ENCODE measurements at places on chromosomes 6 and 20. TPM values are rescaled to one million over a fixed set of nuclear protein-coding genes. Genes with fewer than 3 reads are reported as not detected.
A peak's percentile ranks its signal among the peaks of the same experiment; 100 is the strongest.

DNA sequence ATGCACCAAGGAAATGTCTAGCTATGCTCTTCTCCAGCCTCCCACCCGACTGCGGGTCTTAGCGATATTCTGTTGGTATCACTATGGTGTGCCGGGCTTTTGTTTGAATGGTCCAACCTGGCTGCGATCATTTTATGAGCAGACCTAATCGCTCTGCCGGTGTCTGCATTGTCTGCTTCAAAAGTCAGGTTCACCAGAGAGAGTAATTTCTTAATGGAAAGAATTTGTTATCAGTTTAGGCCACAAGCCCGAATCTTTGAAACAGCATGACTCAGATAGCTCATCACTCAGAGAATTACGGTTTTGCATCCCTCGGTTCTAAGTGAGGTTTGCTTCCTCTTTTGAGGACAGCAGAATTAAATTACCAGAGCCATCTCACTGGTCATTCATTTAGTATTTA, 521.0 kb upstream of the ARID1B start:
- no peaks in the 10 kb centered on the region for H3K27me3 ChIP-seq
- no peak overlapping the region for H3K27ac ChIP-seq
- H3K4me3 ChIP-seq: no peak overlapping the region
- no peaks in the 10 kb centered on the region for H3K4me1 ChIP-seq
- DNase-seq: no peak

- DNase-seq: peak; percentile 83
- peak overlapping the region; percentile 35 for H3K4me3 ChIP-seq
- H3K36me3 ChIP-seq: peaks cover 5% of the 10 kb centered on the region
These were observed 18.4 kb upstream of the MMP24 start for GRCh38 chr20:35207950-35208611.

DNA sequence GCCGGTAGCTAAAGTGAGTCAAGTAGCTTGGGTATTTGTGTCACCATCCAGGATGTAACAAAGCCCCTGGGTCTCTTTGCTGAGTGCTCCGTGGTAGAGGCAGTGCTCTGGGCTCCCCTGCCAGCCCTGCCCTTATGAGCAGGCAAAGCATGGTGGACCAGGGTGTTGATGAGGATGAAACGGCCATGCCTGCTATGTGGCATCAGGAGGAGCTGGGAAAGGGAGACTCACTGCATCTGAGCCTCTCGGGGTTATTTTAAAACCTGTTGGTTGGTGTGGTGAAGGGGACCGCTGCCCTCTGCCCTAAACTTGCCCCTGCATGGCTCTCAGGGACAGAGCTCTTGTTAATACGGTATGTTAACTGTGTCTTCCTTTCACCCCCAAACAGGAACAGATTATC, 143.1 kb downstream of the DTNBP1 start:
- H3K27me3 ChIP-seq: no peaks in the 10 kb centered on the region
- no peak overlapping the region for H3K4me3 ChIP-seq
- no peak overlapping the region for H3K27ac ChIP-seq
- H3K4me1 ChIP-seq: peaks cover 18% of the 10 kb centered on the region
- no peak for DNase-seq

EGFL8 gene
- total RNA-seq: 2.4 TPM

DNA sequence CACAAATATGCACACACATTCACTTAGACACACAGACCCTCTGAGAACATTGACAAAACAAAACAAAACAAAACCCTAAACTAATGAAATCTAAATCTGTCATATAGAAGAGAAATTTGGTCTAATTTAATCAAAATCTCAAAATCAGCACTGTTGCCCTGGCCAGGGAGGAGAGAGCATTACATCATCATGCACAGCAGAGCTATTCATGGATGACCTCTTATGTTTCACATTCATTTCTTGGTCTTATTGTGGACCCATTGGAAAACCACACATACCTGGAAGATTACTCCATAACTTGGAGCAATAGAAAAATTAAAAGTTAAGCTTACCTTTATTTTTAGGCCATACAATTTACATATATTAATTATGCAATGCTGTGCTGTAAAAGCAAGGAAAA, 1223.6 kb upstream of the GJE1 start:
- no peaks in the 10 kb centered on the region for H3K27me3 ChIP-seq
- H3K27ac ChIP-seq: no peak overlapping the region
- no peaks in the 10 kb centered on the region for H3K4me1 ChIP-seq
- DNase-seq: no peak
- H3K36me3 ChIP-seq: no peaks in the 10 kb centered on the region
- H3K4me3 ChIP-seq: no peak overlapping the region

DNA sequence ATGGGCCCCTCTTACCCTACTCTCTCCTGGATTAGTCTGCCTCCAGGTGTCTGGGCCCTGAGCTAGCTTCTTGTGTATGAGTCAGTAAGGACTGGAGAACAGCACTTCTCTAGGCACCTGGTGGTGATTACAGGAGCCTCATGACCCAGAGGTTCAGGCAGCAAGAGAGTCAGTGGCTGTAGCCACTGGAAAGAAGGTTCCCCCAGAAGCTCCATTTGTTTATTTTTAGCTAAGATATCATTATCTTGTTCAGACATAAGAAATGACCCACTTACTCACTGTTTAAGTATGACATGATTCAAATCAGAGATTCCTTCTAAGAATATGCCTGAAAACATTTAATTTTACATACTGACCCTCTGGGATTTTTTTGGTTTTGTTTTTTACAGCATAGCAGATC, 23.6 kb upstream of the SLC4A11 start:
- H3K27ac ChIP-seq: no peak overlapping the region
- DNase-seq: no peak
- no peaks in the 10 kb centered on the region for H3K27me3 ChIP-seq
- no peak overlapping the region for H3K4me3 ChIP-seq
- no peaks in the 10 kb centered on the region for H3K4me1 ChIP-seq
- peaks cover 9% of the 10 kb centered on the region for H3K36me3 ChIP-seq

GCM1 gene
- not detected for total RNA-seq

CDSN gene
- total RNA-seq: not detected

DNA sequence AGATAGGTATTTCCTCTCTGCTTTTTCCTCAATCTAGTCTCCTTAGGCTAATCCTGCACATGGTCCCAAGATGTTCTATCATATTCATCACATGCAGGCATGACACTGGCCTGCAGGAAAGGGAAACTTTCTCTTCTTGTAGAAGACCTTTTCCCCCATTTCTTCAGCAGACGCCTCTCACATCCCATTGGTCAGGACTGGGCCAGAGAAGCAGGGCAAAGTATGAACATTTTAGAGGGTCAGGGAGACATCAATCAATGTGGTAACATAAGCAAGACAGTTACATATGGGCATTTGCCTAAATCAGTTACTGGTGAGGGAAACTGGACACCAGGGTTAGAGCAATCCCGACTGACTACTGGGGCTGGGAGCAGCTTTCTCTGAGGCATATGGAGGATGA, 90.1 kb downstream of the CRYBG1 start:
- no peak overlapping the region for H3K4me3 ChIP-seq
- no peak overlapping the region for H3K27ac ChIP-seq
- no peaks in the 10 kb centered on the region for H3K36me3 ChIP-seq
- DNase-seq: no peak
- H3K4me1 ChIP-seq: no peaks in the 10 kb centered on the region

GRCh38 chr20:25006431-25007167, 14.0 kb upstream of the APMAP start:
- H3K4me3 ChIP-seq: no peak overlapping the region
- peak overlapping the region; percentile 31 for H3K27ac ChIP-seq
- no peak for DNase-seq
- H3K27me3 ChIP-seq: no peaks in the 10 kb centered on the region
- H3K36me3 ChIP-seq: peaks cover 72% of the 10 kb centered on the region

DNA sequence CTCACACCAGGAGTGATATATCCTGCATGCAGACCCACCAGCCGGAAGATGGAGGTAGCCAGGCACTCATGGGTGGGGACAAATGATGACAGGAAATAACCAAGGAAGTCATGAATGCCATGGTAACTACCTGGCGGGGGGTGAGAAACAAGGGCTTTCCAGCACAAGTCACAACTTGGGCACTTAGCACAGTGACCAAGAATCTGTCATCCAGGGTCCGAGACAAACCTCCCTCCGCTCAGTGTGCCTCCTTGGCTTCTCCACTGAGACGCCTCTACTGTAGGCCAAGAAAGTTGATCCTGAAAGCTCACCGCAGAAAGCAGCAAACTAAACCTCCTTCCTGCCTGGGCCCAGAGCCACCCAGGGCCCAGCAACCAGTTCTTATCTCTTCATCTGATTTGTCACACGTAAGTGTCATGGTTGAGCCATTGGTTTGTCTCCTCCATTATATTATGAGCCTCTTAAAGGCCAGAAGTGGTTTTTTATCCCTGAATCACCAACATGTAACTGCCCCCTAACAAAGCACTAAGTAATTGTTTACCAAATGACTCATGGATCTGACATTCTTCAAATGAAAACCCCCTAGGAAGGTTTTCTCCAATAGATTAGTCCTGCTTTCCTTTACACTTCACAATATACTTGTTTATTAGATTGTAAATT, 84.3 kb upstream of the TAB2 start:
- no peaks in the 10 kb centered on the region for H3K36me3 ChIP-seq
- no peak for DNase-seq
- no peak overlapping the region for H3K4me3 ChIP-seq
- H3K27ac ChIP-seq: no peak overlapping the region
- H3K4me1 ChIP-seq: peaks cover 59% of the 10 kb centered on the region

DNA sequence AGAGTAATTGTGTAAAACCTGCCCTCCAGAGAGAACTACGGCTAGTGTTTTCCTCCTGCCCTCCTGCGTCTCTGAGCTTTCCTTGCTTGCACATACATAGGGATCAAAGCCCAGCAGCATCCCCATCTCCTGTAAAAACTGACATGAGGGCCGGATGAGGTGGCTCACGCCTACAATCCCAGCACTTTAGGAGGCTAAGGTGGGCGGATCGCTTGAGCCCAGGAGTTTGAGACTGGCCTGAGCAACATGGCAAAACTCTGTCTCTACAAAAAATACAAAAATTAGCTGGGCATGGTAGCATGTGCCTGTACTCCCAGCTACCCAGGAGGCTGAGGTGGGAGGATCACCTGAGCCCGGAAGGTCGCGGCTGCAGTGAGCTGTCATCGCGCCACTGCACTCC, 40.3 kb upstream of the SMIM29 start:
- no peak for DNase-seq
- peaks cover 45% of the 10 kb centered on the region for H3K36me3 ChIP-seq
- peaks cover 50% of the 10 kb centered on the region for H3K4me1 ChIP-seq

- H3K4me3 ChIP-seq: no peak overlapping the region
- no peaks in the 10 kb centered on the region for H3K27me3 ChIP-seq
- H3K27ac ChIP-seq: no peak overlapping the region
- no peaks in the 10 kb centered on the region for H3K36me3 ChIP-seq
- DNase-seq: no peak
- H3K4me1 ChIP-seq: no peaks in the 10 kb centered on the region
These were observed 345.9 kb upstream of the MANEA start for GRCh38 chr6:95231416-95231815.

GRCh38 chr6:107716688-107717089, 107.4 kb downstream of the SCML4 start:
- no peak for DNase-seq
- no peak overlapping the region for H3K27ac ChIP-seq
- no peak overlapping the region for H3K4me3 ChIP-seq
- no peaks in the 10 kb centered on the region for H3K27me3 ChIP-seq
- peaks cover 28% of the 10 kb centered on the region for H3K4me1 ChIP-seq
- no peaks in the 10 kb centered on the region for H3K36me3 ChIP-seq

BPIFB2 gene
- not detected for total RNA-seq

- peaks cover 41% of the 10 kb centered on the region for H3K4me1 ChIP-seq
- H3K4me3 ChIP-seq: no peak overlapping the region
- no peaks in the 10 kb centered on the region for H3K27me3 ChIP-seq
- no peaks in the 10 kb centered on the region for H3K36me3 ChIP-seq
These were observed 22.5 kb upstream of the PTGIS start for GRCh38 chr20:49590163-49591017.

DNA sequence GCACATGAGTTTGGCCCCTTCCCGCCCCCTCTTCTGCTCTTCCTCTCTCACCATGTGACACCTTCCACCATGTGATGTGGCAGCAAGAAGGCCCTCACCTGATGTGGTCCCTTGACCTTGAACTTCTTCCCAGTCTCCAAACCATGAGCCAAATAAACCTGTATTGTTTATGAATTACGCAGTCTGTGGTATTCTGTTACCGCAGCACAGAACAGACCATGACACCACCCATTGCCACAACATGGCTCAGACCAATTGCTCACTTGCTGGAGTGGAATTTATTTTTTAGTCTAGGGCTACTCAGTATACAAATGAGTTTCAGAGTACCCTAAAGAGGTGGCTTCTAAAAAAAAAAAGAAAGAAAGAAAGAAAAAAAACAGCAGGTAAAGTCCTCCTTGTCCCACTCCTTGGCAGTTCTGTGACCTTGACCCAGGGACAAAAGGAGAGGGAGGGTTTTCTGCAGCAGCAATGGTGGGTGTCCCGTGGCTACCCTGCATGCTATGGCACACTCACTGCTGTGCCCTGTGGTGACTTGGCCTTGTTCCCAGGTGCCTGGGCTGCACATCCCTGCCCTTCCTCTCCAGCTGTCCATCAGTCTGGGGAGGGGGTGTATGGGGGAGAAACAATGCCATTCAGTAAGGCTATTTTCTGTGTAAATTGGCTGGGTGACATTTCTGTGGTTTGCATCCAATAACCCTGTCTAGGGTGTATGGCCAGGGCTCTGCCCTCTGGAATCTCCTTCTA, 5.4 kb upstream of the VSX1 start:
- peaks cover 11% of the 10 kb centered on the region for H3K4me1 ChIP-seq
- no peaks in the 10 kb centered on the region for H3K36me3 ChIP-seq
- peaks cover 63% of the 10 kb centered on the region for H3K27me3 ChIP-seq
- no peak overlapping the region for H3K27ac ChIP-seq

DNA sequence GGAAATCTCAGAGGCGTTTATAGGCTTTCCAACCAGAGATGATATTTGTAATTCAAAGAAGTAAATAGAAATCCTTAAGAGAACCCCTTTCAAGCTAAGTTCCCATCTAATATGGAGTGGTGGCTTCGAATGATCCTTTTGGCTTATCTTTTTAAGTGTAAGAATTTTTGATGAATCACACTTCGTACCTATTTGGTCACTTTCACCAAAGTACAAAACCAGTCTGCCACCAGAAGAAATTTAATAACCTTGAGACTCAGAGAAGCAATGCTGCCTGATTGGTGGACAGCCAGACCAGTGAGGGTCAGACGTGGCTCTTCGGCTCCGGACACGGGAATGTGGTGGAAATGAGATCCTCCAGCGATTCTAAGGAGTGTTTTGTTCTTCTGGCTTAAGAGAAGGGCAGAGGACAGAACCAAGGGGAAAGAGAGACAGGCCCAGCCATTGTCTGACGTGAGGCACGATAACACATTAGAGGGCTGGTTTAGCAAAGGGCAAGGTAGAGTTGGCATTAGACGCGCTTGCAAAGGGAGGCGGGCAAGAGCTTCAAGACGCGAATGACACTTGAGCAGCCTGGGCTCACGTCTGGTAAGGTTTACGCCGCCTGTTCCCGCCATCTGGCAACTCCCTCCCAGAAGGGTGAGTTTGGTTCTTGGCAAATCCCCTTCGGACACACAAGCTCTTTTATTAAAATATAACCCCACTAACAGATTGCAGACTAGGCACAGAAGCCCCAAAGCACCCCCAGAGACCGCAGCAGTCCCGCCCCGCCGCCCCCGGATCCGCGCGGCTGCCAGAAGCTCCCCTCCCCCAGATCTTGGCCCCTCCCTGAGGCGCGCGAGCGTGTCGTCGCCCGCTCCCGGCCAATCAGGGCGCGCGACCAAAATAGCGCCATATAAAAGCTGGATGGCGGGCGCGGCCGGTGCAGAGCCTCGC, 50.0 kb upstream of the EZR start:
- peak overlapping the region; percentile 31 for H3K4me3 ChIP-seq
- peaks cover 6% of the 10 kb centered on the region for H3K4me1 ChIP-seq
- H3K27me3 ChIP-seq: no peaks in the 10 kb centered on the region
- DNase-seq: peak; percentile 32
- H3K36me3 ChIP-seq: no peaks in the 10 kb centered on the region

GABRR2 gene
- 0.20 TPM for total RNA-seq

- no peak for DNase-seq
- H3K4me3 ChIP-seq: no peak overlapping the region
- no peaks in the 10 kb centered on the region for H3K27me3 ChIP-seq
- H3K36me3 ChIP-seq: no peaks in the 10 kb centered on the region
- no peaks in the 10 kb centered on the region for H3K4me1 ChIP-seq
These were observed 21.1 kb downstream of the KIAA1755 start for GRCh38 chr20:38239441-38239840.
